ENCODE measurements at places on chromosomes 7 and 10. TPM values are rescaled to one million over a fixed set of nuclear protein-coding genes. Genes with fewer than 3 reads are reported as not detected.

ITGB8 gene
- 3.6 TPM for total RNA-seq

HTRA1 gene
- total RNA-seq = 8.4 TPM

GPRIN2 gene
- 0.42 TPM for total RNA-seq

TMEM236 gene
- not detected for total RNA-seq

AOC1 gene
- not detected for total RNA-seq

VWDE gene
- not detected for total RNA-seq

SCRN1 gene
- total RNA-seq = 56.4 TPM

PLXDC2 gene
- 0.38 TPM for total RNA-seq

STEAP2 gene
- total RNA-seq = 2.4 TPM
